ENCODE measurements at places on chromosomes 3 and 15.

GRCh38 chr3:5972586-5972985, 785.1 kb downstream of the EDEM1 start:
- no peak for DNase-seq

DNA sequence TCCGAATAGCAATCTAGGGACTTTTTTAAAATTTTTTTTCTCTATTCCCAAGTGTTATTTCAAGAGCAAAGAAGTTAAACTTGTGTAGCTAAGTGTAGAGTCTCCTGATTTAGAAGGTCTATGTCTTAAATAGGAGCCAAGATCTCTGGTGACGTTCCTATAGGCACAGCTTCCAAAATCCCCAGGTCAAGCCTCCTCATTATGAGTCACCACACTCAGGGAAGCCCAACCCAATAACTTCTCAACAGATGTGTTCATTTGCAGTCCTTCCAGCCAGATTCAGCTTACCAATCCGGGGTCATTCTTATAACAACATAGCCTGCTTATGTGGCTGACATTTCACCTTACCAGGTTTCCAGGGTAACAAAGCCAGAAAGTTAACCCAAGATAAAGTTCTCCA, 270.3 kb downstream of the IL5RA start:
- no peak for DNase-seq

GRCh38 chr3:174465177-174465576, 394.0 kb upstream of the NAALADL2 start:
- DNase-seq: no peak

DNA sequence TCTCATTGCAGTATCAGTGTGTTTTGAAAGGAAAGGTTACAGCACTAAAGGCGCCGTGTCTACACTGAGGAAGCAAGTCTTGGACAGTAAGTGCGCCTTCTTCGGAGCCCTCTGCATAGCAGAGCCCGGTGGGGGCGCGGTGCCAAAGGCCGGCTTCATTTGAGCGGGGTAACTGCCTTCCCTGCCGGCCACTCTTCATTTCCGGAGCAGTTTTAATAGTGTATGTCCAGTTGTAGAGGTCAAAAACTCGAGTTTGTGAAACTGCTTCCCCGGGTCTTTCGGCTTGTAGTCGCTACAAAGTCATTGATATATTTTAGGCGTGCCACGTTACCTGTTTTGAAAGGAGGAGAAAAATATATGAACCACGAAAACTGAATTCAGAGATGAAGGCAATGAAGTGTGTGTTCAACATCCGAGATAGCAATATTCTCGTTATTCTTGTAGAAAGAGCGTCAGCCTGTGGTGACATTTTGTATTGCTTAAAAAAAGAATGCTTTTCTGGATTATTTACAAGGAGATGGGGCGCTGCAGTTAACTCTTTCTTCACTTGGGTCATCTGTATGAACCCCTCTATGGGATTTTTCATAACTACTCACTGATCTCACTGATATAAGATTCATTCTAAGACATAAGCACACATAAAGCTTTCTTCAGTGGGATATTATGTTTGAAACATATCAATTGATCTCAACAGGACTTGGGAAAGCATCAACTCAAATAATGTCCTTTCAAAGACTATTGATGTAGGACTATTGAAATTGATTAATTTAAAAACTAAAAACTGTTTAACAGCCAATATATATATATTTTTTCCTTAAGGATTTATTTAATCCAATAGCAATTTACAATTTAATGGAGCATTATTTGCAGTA, 3.0 kb downstream of the ALCAM start:
- peak; percentile 87 for DNase-seq

GRCh38 chr3:89912031-89912430, 804.6 kb downstream of the EPHA3 start:
- DNase-seq: no peak

DNA sequence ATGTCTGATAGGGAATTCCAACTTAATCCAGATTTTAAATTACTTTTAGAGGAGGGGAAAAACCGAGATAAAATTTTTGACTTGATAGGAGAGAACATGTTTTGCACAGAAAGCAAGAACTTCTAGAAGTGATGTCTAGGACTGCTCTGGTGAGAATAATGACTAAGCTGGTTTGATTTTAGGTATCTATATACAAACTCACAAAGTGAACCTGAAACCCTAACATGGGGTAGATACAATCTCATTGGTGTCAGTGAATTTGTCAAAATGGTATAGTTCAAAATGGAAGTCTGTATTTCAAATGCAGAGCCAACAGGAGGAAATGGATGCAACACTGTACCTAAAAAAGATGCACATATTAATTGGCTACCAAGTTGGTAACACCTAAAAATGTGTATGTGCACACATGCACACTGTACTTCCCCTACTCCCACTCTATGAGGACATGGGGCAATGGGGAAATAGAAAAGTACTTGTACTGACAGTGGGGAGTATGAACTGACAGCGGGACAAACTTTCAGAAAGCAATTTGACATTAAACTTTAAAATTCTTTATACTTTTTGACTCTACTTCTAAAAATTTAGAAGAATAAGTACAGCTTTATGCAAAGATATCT, 53.0 kb downstream of the NR1I2 start:
- DNase-seq: no peak

DNA sequence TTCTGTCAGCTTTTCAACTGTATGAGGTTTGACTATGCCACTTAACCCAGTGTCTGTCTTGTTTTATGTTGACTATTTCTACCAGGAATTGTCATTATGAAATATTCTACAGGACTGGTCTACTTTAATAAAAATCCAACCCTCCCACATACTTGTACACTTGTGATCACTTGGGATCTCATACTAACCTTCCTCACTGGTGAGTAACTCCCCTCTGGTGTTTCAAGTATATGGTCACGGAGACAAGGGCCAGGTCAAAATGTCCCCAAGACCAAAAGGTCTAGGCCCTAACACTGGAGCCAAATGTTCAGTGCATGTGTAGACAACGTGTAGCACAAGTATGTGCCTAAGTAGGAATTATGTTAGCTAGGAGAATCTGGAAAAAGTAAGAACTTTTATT, 122.7 kb upstream of the TJP1 start:
- DNase-seq: no peak

GRCh38 chr15:64515196-64515595, 54.8 kb downstream of the ZNF609 start:
- DNase-seq: no peak
